Stimulated activated CD4-positive, alpha-beta T cell treated with anti-CD3 and anti-CD28 coated beads, TNF-alpha, amount 100 ng/mL, for 24 hours (primary cell): ENCODE measurements at places on chromosomes 5 and 9.

- DNase-seq, result no peak
Measured at GRCh38 chr9:84411683-84412267, 71.2 kb upstream of the SLC28A3 start.

DNA sequence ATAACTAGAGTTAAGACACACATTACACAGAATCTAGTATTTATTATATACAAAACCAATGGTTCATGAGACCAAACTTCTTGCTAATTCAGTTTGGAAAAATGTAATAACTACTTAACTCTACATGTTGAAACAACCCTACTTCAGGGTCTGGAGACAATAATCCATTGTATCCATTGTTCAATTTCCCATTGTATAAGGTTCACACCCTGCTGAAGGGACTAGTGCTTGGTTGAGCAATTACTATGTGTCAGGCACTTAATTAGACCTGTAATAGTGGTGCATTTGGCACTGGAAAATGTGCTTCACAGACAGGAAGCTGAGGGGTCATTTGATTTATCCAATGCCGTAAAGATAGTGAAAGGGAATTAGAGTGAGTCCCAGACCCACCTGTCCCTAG, 114.3 kb upstream of the PAPPA start:
- DNase-seq, result no peak

DNA sequence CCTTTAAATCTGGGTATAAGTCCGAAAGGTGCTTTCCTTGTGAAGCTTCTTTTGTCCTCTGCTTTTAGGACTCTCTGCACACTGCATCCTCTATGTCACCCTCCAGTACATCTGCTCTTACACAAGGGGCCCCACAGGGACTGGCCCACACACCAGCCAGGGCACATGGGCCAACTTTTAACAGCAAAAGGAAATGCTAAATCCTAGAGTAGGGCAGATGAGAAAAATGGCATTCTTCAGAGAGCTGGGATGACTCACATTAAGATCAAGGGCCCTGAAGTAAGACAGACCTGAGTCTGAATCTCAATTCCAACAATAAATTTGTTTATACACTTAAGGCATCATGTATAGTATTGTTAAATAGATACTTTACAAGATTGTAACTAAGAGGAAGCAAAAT, 40.3 kb upstream of the CDKN2B start:
- no peak for DNase-seq

GRCh38 chr5:38330207-38330606, 71.8 kb downstream of the EGFLAM start:
- no peak for DNase-seq

- DNase-seq, result peak; percentile 8
Measured at GRCh38 chr5:146447734-146448380, 724 bp downstream of the TCERG1 start.
